CD14-positive monocyte (primary cell): ENCODE measurements at places on chromosomes 16 and 17.

- H3K4me3 ChIP-seq: no peak within 1 kb of the TSS
- H3K4me1 ChIP-seq: peaks cover 3% of the 10 kb centered on the region
- no peaks in the 10 kb centered on the region for H3K36me3 ChIP-seq
- peaks cover 48% of the 10 kb centered on the region for H3K27me3 ChIP-seq
- no peak within 1 kb of the TSS for H3K27ac ChIP-seq
- DNase-seq: peak; percentile 45
Observed at GRCh38 chr17:76868176-76868668, at the start of gene MGAT5B. TSS of gene MGAT5B (plus strand) at chr17:76868404. CDS start at chr17:76869030, 626 bp downstream.

DNA sequence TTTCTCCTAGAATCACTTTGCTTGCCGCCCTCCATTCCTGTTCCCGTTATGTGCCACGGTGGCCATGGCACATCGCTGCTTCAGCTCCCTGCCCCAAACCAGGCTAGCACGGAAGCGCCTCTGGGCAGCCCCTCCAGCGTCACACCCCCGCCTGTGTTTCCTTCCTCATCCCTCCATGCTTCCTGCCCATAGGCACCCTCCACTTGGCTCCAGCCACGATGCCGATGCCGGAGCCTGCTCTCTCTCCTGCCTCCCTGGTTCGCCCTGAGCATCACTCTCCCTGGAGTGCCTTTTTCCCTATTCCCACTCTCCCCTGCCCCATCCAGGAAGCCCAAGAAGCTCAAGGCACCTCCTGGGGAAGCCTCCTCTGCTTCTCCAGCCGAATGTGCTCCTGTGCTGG is 3.2 kb upstream of the ARHGAP23 start:
- H3K4me3 ChIP-seq: no peak overlapping the region
- no peak for DNase-seq
- no peaks in the 10 kb centered on the region for H3K27me3 ChIP-seq
- no peak overlapping the region for H3K27ac ChIP-seq
- H3K4me1 ChIP-seq: peaks cover 37% of the 10 kb centered on the region

- no peak overlapping the region for H3K27ac ChIP-seq
- no peak overlapping the region for H3K4me3 ChIP-seq
- no peaks in the 10 kb centered on the region for H3K27me3 ChIP-seq
- H3K4me1 ChIP-seq: peaks cover 3% of the 10 kb centered on the region
- no peaks in the 10 kb centered on the region for H3K36me3 ChIP-seq
Observed at GRCh38 chr16:49763826-49764225, 92.1 kb downstream of the ZNF423 start.

DNA sequence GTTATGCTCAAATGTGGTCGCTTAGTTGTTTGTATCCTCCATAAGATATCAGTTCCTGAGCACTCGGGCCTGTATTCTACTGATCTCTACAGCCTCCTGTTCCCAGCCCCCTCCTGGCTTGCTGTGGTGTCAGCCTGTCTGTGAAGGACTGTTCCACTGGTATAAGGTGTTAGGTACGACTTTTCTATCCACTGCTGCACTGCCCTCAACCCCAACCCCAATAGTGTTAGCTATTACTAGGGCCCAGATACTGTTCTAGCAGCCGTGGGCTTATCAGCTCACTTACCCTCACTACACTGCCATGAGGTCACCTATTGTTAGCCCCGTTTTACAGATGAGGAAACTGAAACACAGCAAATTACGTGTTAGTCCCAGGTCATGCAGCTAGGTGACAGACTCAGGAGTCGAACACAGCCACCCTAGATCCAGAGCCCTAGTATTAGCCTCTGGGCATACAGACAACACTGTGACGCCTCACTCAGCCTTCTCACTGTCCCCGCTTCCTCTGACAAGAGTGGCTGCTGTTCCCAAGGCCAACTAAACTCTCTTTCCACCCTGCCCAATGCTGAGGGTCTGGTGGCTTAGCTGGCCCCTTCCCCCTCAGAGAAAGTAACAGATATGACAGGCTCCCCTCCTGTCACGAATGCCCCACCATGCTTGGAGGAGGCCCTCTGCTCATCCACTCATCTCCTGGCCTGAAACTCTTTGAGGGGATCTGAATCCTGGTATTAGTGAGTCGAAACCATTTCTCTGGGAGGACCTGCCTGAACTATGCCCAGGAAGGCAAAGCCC is 25.6 kb upstream of the ZNF652 start:
- peak overlapping the region; percentile 97 for H3K27ac ChIP-seq
- H3K36me3 ChIP-seq: no peaks in the 10 kb centered on the region
- H3K27me3 ChIP-seq: no peaks in the 10 kb centered on the region
- no peak for DNase-seq
- peaks cover 51% of the 10 kb centered on the region for H3K4me1 ChIP-seq
- H3K4me3 ChIP-seq: peak overlapping the region; percentile 39

DNA sequence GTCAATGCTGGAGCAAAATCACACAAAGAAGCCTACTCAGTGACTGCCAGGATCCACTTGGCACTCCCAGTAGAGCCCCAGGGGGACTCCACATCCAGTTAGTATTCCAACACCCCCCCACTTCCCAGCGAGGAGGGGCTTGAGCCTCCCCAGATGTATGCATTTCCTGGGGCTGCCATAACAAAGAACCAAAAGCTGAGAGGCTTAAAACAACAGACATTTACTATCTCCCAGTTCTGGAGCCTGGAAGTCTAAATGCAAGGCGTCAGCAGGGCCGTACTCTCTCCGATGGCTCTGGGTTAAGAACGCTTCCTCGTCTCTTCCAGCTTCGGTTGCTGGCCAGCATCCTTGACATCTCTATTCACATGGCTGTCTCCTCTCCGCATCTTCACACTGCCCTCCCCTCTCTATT is 23.0 kb upstream of the GNA13 start:
- H3K27me3 ChIP-seq: no peaks in the 10 kb centered on the region
- H3K36me3 ChIP-seq: no peaks in the 10 kb centered on the region
- H3K27ac ChIP-seq: no peak overlapping the region

DNA sequence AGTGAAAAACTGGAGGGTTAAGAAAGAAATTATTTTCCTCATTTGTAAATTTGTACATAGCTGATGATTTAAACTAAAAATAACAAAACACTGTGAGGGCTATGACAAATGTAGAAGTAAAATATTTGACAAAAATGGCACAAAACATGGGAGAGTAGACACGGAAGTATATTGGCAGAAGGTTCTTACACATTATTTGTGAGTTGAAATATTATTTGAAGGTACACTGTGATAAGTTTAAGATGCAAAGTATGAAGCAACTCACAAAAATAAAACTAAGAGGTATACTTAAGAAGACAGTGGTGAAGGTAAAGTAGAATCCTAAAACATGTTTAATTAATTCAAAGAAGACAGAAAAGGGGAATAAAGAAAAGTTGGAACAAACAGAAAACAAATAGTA is 34.6 kb downstream of the BRIP1 start:
- H3K27ac ChIP-seq: no peak overlapping the region
- no peaks in the 10 kb centered on the region for H3K4me1 ChIP-seq
- H3K36me3 ChIP-seq: no peaks in the 10 kb centered on the region
- DNase-seq: no peak

- H3K4me3 ChIP-seq: no peak overlapping the region
- no peak overlapping the region for H3K27ac ChIP-seq
- H3K4me1 ChIP-seq: peaks cover 4% of the 10 kb centered on the region
- no peaks in the 10 kb centered on the region for H3K36me3 ChIP-seq
- no peaks in the 10 kb centered on the region for H3K27me3 ChIP-seq
Observed at GRCh38 chr17:30555942-30556341, 78.7 kb downstream of the GOSR1 start.

DNA sequence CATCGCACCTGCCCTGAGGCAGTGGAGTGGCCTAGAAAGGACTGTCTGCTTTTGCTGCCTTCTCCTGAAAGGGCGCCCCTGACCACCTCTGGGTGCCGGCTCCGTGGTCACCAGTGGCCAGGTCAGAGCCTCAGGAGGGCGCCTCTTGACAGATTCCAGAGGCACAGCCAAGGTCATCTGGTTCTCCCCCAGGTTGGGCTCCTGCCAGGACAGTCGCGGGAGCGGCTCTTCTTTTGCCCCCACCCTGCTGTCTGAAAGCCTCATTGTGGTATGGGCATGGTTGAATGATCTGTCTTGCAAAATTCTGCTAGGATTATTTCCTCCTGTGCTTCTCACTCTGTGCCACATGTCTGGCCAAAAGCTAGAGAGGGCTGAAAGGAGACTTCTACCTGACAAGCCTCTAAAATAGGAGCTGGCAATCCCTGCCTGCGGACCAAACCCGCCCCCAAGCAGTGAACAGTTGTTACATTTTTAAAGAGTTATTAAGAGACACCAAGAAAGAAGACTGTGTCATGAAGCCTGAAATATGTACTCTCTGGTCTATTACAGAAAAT is 82.8 kb downstream of the SNX29 start:
- DNase-seq: no peak
- peaks cover 70% of the 10 kb centered on the region for H3K36me3 ChIP-seq
- H3K4me3 ChIP-seq: no peak overlapping the region
- H3K27ac ChIP-seq: no peak overlapping the region
- H3K4me1 ChIP-seq: peaks cover 20% of the 10 kb centered on the region
- H3K27me3 ChIP-seq: no peaks in the 10 kb centered on the region

- H3K27ac ChIP-seq: no peak overlapping the region
- DNase-seq: no peak
- no peaks in the 10 kb centered on the region for H3K36me3 ChIP-seq
- H3K4me3 ChIP-seq: no peak overlapping the region
- peaks cover 13% of the 10 kb centered on the region for H3K4me1 ChIP-seq
- H3K27me3 ChIP-seq: no peaks in the 10 kb centered on the region
Observed at GRCh38 chr16:67304020-67304419, 22.5 kb downstream of the KCTD19 start.

DNA sequence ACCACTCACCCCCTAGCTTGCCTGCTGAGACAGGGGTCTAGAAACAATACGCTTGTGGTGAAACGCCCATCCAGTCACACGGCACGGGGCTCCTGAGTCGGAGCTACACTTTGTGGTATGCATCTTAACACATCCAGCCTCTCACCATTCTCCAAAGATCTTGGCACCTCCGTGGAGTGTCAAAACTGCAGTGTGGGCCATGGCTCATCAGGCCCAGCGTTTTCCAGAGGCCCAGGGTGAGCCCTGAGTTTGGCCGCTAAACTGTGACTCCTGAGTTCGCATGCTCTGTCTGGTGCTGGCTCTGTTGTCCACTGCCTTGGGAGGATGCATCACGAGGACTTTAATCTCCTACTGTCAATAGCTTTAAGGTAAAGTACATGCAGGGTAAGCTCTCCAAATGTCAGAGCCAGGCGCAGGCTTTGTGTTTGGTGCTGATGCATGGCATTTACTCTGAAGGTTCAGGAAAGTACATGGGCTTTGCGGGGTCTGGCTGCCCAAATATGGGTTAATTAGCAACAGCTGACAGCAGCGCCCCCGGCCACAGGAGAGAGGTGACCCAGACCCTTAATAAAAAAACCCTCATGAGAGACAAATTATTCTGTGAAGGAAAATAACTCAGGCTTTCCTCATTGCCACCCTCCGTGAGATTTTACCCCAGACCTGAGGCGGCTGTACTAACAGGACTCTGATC is 118.4 kb downstream of the CCDC182 start:
- peaks cover 60% of the 10 kb centered on the region for H3K4me1 ChIP-seq
- no peaks in the 10 kb centered on the region for H3K36me3 ChIP-seq
- H3K27me3 ChIP-seq: no peaks in the 10 kb centered on the region

GRCh38 chr16:53055541-53056391 is 975 bp downstream of the CHD9 start:
- DNase-seq: no peak

GRCh38 chr16:86085161-86085611 is 186.2 kb downstream of the IRF8 start:
- H3K27ac ChIP-seq: no peak overlapping the region
- no peak for DNase-seq
- H3K27me3 ChIP-seq: peaks cover 5% of the 10 kb centered on the region
- H3K4me1 ChIP-seq: peaks cover 7% of the 10 kb centered on the region
- H3K36me3 ChIP-seq: no peaks in the 10 kb centered on the region
- H3K4me3 ChIP-seq: no peak overlapping the region

GRCh38 chr17:48244121-48244711 is 136.7 kb downstream of the SNX11 start:
- peaks cover 23% of the 10 kb centered on the region for H3K4me1 ChIP-seq
- H3K27me3 ChIP-seq: no peaks in the 10 kb centered on the region
- no peak overlapping the region for H3K4me3 ChIP-seq
- H3K27ac ChIP-seq: no peak overlapping the region

DNA sequence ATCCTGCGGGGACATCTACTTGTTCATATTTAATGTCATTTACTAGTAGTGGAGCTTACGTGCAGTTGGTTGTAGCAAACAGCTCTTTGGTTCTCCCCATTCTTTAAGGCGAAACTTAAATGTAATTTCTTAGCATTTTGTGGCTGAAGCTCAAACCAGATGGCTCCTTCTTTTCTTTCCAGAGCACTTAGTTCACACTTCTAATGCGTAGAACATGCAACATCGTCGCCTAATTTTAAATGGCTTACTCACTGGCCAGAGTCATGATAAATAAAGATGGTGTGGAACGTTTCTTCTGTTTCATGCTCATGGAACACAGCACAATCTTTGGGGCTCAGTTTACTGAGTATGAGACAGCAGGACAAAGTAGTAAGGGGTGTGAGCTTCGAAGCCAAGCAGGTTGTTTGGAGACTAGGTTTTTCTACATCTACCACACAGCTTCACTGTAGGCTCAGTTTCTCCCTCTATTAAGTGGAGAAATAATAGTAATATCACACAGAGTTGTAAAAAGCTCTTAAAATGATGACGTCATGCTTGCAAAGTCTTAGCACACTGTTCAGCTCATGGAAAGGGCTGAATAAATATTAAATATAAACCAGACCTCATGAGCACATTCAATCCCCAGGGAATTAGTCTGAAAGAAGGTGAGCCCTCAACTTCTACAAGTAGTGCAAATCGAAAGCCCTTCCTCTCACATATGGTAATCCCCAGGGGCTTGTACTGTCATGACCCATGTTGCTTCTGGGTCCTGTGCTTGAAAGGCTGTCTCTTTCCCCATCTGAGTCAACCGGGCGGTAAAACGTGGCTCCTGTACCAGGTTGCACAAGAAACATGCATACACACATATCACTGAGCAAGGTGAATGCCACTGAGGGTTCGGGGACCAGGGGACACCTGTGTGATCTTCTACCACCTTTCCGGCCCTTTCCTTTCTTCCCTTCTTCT is 384.3 kb downstream of the CDH13 start:
- no peak overlapping the region for H3K4me3 ChIP-seq
- H3K4me1 ChIP-seq: no peaks in the 10 kb centered on the region
- H3K27me3 ChIP-seq: no peaks in the 10 kb centered on the region
- H3K36me3 ChIP-seq: no peaks in the 10 kb centered on the region

DNA sequence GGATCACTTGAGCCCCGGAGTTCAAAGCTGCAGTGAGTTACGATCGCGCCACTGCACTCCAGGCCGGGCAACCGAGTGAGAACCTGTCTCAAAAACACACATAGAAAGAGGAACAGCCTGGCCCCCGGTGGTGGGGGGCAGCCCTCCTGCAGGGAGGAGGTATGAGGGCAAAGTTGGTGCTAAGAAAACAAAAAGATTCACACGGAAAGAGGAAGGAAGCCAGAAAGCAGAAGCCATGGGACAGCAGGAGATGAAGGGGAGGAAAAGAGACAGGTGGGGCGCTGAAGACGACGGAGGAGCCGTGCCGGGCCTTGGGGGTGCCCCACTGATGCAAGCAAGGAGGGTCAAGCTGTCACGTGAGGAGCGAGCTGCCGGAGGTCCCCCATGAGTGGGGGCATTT is 8.2 kb upstream of the C16orf74 start:
- no peaks in the 10 kb centered on the region for H3K27me3 ChIP-seq
- no peaks in the 10 kb centered on the region for H3K36me3 ChIP-seq
- peak; percentile 77 for DNase-seq
- peaks cover 51% of the 10 kb centered on the region for H3K4me1 ChIP-seq

- no peak overlapping the region for H3K4me3 ChIP-seq
- no peaks in the 10 kb centered on the region for H3K27me3 ChIP-seq
- no peaks in the 10 kb centered on the region for H3K4me1 ChIP-seq
Observed at GRCh38 chr16:65202461-65202860, 80.6 kb upstream of the CDH11 start.

GRCh38 chr17:43978078-43978477 is 24.3 kb upstream of the PYY start:
- H3K27ac ChIP-seq: no peak overlapping the region
- H3K4me3 ChIP-seq: no peak overlapping the region
- no peaks in the 10 kb centered on the region for H3K4me1 ChIP-seq
- DNase-seq: no peak
- H3K27me3 ChIP-seq: peaks cover 17% of the 10 kb centered on the region
